ENCODE measurements at places on chromosomes 4 and X.
A peak's percentile ranks its signal among the peaks of the same experiment; 100 is the strongest.

- DNase-seq = peak; percentile 51
Observed at GRCh38 chr4:40240040-40240653, 43.3 kb downstream of the RHOH start.

GRCh38 chr4:156413239-156414135, 459.8 kb upstream of the CTSO start:
- DNase-seq = no peak

GRCh38 chr4:80781431-80781830, 249.1 kb upstream of the BMP3 start:
- DNase-seq = no peak

GRCh38 chr4:79820427-79820826, 252.6 kb downstream of the ANTXR2 start:
- DNase-seq = no peak

- DNase-seq = no peak
Observed at GRCh38 chrX:10509397-10509796, 111.0 kb downstream of the MID1 start.

GRCh38 chr4:173214661-173215060, 46.0 kb downstream of the GALNT7 start:
- no peak for DNase-seq
